CD4-positive, alpha-beta T cell (primary cell): ENCODE measurements at places on chromosomes 16 and 17. TPM values are rescaled to one million over a fixed set of nuclear protein-coding genes. Genes with fewer than 3 reads are reported as not detected.

- H3K36me3 ChIP-seq, result no peaks in the 10 kb centered on the region
- H3K27ac ChIP-seq, result no peak overlapping the region
- H3K27me3 ChIP-seq, result peaks cover 40% of the 10 kb centered on the region
Observed at GRCh38 chr17:36885771-36886377, 51.4 kb upstream of the LHX1 start.

GRCh38 chr16:6331770-6332169 lies 1000.9 kb upstream of the RBFOX1 start:
- H3K36me3 ChIP-seq, result no peaks in the 10 kb centered on the region
- H3K4me3 ChIP-seq, result no peak overlapping the region
- no peaks in the 10 kb centered on the region for H3K4me1 ChIP-seq
- DNase-seq, result no peak
- no peaks in the 10 kb centered on the region for H3K27me3 ChIP-seq
- no peak overlapping the region for H3K27ac ChIP-seq

GRCh38 chr16:50448522-50448921 lies 79.7 kb upstream of the BRD7 start:
- no peaks in the 10 kb centered on the region for H3K27me3 ChIP-seq
- no peak for DNase-seq
- no peaks in the 10 kb centered on the region for H3K4me1 ChIP-seq
- no peaks in the 10 kb centered on the region for H3K36me3 ChIP-seq

- no peaks in the 10 kb centered on the region for H3K27me3 ChIP-seq
- no peak overlapping the region for H3K4me3 ChIP-seq
- H3K36me3 ChIP-seq, result no peaks in the 10 kb centered on the region
Observed at GRCh38 chr17:73934696-73935095, 268.8 kb upstream of the RPL38 start.

- H3K36me3 ChIP-seq, result no peaks in the 10 kb centered on the region
- DNase-seq, result no peak
- no peaks in the 10 kb centered on the region for H3K27me3 ChIP-seq
- peaks cover 6% of the 10 kb centered on the region for H3K4me1 ChIP-seq
- no peak overlapping the region for H3K4me3 ChIP-seq
Observed at GRCh38 chr17:8430966-8431365, 4.7 kb upstream of the NDEL1 start.

- H3K4me1 ChIP-seq, result peaks cover 28% of the 10 kb centered on the region
- peak overlapping the region; percentile 70 for H3K4me3 ChIP-seq
- no peaks in the 10 kb centered on the region for H3K27me3 ChIP-seq
- H3K27ac ChIP-seq, result peak overlapping the region; percentile 70
- H3K36me3 ChIP-seq, result no peaks in the 10 kb centered on the region
- peak; percentile 54 for DNase-seq
Observed at GRCh38 chr17:64262198-64262999, 661 bp downstream of the TEX2 start.

- peaks cover 19% of the 10 kb centered on the region for H3K27me3 ChIP-seq
- H3K36me3 ChIP-seq, result no peaks in the 10 kb centered on the region
- H3K27ac ChIP-seq, result no peak overlapping the region
- H3K4me3 ChIP-seq, result no peak overlapping the region
- no peaks in the 10 kb centered on the region for H3K4me1 ChIP-seq
Observed at GRCh38 chr16:15808071-15808470, 48.8 kb downstream of the MYH11 start.

DNA sequence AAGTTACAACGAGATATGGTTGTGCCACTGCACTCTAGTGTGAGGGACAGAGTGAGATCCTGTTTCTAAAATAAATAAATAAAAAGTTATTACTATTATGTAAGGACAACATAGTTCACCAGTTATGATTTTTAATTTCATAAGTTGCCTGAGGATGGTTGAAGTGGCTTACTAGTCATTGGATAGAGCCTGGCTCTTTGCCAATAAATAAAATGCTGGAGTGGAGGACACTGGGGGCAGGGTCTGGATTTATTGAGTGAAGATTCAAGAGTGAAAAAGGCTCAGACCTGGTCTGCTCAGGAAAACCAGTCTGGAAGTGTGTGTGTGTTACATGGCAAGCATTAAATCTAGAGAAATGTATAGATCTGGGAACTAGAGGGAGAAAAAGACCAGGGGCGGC lies 2.1 kb downstream of the STARD3 start:
- H3K27me3 ChIP-seq, result no peaks in the 10 kb centered on the region
- no peak overlapping the region for H3K4me3 ChIP-seq
- H3K27ac ChIP-seq, result no peak overlapping the region
- H3K36me3 ChIP-seq, result peaks cover 4% of the 10 kb centered on the region
- H3K4me1 ChIP-seq, result peaks cover 94% of the 10 kb centered on the region
- no peak for DNase-seq

DNA sequence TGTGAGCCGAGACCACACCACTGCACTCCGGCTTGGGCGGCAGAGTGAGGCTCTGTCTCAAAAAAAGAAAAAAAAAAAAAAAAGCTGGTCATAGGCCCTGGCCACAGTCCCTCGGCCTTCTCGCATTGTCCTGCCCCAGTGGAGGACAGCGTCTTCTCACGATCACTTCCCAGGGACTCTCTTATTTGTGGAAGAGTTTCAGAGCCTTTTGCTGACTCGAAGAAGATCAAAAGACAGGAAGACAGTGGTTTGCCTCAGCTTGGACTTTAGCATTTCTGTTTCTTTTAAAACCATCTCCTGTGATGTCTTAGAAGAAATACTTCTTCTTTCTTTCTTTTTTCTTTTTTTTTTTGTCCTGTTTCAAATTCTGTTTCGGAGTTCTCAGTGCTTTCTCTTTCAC lies 210.0 kb downstream of the FTO start:
- no peaks in the 10 kb centered on the region for H3K36me3 ChIP-seq
- H3K4me3 ChIP-seq, result no peak overlapping the region
- no peaks in the 10 kb centered on the region for H3K27me3 ChIP-seq
- no peak overlapping the region for H3K27ac ChIP-seq

DNA sequence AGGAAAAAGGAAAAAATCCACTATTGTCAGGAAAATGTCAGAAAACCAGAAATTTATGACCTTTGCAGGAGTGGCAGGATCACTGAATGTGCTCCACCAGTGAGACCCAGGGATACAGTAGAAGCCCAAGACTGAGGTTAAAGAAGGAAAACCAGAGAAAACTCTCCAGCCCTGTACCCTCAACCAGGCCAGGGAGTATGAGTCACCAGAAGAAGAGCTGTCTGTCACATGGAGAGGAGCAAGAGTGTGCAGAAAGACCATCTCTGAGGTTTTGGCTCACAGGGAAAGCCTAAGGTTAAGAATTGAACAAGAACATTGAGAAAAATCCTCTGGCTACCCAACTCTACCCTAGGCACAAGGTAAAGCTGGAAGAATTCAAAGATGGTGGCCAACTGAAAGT lies 47.6 kb upstream of the MON1B start:
- H3K4me1 ChIP-seq, result no peaks in the 10 kb centered on the region
- H3K4me3 ChIP-seq, result no peak overlapping the region
- H3K27ac ChIP-seq, result no peak overlapping the region
- no peaks in the 10 kb centered on the region for H3K27me3 ChIP-seq
- DNase-seq, result no peak
- no peaks in the 10 kb centered on the region for H3K36me3 ChIP-seq

DNA sequence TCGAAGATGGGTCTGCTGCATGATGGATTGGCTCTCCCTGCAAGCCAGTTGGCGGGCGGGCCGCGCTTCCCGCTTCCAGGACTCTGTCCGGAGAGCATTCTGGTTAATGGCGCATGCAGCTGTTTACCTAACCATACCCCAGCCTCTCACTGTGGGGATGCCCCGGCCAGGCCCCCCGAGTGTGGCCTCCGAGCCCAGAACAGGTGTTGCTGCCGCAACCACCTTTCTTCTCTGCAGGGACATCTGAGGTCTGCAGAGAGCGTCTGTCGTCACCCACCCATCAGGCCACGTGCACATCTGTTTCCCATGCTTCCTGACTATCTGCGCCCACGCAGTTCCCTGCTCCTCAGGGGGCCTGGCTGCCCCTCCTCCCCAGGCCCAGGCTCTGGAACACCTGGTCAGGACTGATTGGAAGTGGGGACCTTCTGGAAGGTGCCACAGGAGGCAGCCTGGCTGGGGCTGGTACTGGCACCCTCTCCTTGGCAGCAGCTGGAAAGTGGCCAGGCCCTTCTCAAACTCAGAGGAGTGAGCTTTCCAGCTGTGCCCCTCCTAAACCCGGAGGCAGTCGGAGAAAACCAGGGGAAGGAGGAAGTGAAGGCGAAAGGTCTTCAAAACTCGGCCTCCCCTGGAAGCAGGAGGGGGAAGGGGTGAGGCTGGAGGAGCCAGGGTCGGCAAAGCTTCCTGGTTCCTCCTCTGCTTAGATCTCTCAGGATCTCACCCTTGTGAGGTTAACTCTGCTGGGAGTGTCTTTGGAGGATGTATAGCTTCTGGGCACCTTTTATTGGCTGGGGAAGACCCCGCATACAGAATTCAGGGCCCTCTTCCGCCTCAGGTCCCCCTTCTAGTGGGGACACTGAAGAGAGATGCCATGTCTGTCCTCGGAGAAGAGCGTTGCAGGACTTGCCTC lies 64.5 kb upstream of the CIBAR2 start:
- no peaks in the 10 kb centered on the region for H3K36me3 ChIP-seq
- no peak overlapping the region for H3K4me3 ChIP-seq
- no peak overlapping the region for H3K27ac ChIP-seq
- peaks cover 7% of the 10 kb centered on the region for H3K27me3 ChIP-seq
- no peak for DNase-seq
- H3K4me1 ChIP-seq, result no peaks in the 10 kb centered on the region

The KRT26 gene
- total RNA-seq, result not detected

The TNFRSF17 gene
- total RNA-seq, result not detected

The DPEP3 gene
- 0.63 TPM for total RNA-seq
